ENCODE measurements at places on chromosomes 6 and 20. TPM values are rescaled to one million over a fixed set of nuclear protein-coding genes. Genes with fewer than 3 reads are reported as not detected.

Gene SRMS
- total RNA-seq = not detected

Gene HCK
- total RNA-seq = 47.2 TPM

Gene ADAM33
- 4.3 TPM for total RNA-seq

Gene PGC
- 793 TPM for total RNA-seq

Gene MPIG6B
- not detected for total RNA-seq

Gene GSTA3
- 1.00 TPM for total RNA-seq

Gene SNAP25
- total RNA-seq = 1.8 TPM

Gene PACSIN1
- total RNA-seq = not detected

Gene OPRM1
- not detected for total RNA-seq

Gene LCA5
- 2.9 TPM for total RNA-seq

Gene LTA
- total RNA-seq = not detected

Gene UNC5CL
- total RNA-seq = 2.4 TPM

Gene SLC17A9
- total RNA-seq = 16.8 TPM

Gene MYLK4
- total RNA-seq = 2.1 TPM

GRCh38 chr6:25340431-25341202, 61.4 kb downstream of the CARMIL1 start:
- DNase-seq = no peak

GRCh38 chr6:166579237-166579850, 7.1 kb downstream of the RAMACL start:
- peak; percentile 20 for DNase-seq

GRCh38 chr6:84061613-84062398, 28.2 kb downstream of the MRAP2 start:
- no peak for DNase-seq

DNA sequence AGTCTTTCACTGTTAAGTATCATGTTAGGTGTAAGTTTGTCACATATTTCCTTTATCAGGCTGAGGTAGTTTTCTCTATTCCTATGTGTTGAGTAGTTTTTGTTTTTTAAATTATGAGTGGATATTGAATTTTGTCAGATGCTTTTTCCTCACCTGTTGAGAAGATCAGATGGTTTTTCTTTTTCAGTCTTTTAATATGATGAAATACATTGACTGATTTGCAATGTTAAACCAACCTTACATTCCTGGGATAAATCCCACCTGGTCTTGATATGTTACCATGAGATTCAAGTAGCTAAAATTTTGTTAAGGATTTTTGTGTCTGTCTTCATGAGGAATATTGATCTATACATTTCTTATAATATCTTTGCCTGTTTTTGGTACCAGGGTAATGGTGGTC, 52.1 kb downstream of the FOXO3 start:
- no peak for DNase-seq

- DNase-seq = no peak
Measured at GRCh38 chr6:84643778-84644177, 120.6 kb downstream of the TBX18 start.

GRCh38 chr6:436308-437036, 44.9 kb downstream of the IRF4 start:
- peak; percentile 48 for DNase-seq

GRCh38 chr20:54002741-54003140, 67.7 kb downstream of the BCAS1 start:
- no peak for DNase-seq

- DNase-seq = no peak
Measured at GRCh38 chr6:102981490-102982015, 1588.0 kb downstream of the GRIK2 start.

GRCh38 chr20:56572172-56572571, 39.1 kb downstream of the FAM209B start:
- no peak for DNase-seq

DNA sequence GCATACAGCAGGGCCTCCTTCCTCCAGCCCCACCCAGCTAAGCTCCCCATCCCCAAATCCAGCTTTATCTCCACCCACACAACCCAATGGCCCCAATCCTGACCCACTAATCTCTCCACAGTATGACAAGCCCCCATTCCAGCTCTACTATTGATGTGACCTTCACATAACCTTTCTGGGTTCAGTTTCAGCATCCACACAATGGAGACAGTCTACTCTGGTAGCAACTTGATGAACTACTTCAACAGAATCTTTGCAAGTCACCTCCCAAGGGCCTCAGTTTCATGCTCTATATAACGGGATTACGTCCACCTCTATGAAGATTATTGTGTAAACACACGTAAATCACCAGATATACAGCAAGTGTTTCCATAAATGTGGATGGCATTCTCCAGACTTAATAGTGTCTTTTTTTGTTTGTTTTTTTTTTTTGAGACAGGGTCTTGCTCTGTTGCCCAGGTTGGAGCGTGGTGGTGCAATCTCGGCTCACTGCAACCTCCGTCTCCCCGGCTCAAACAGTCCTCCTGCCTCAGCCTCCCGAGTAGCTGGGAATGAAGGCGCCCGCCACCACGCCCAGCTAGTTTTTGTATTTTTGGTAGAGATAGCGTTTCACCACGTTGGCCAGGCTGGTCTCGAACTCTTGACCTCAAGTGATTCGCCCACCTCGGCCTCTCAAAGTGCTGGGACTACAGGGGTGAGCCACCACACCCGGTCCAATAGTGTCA, 1.4 kb downstream of the AHCY start:
- DNase-seq = no peak

- no peak for DNase-seq
Measured at GRCh38 chr20:18019068-18019467, 38.6 kb downstream of the OVOL2 start.

DNA sequence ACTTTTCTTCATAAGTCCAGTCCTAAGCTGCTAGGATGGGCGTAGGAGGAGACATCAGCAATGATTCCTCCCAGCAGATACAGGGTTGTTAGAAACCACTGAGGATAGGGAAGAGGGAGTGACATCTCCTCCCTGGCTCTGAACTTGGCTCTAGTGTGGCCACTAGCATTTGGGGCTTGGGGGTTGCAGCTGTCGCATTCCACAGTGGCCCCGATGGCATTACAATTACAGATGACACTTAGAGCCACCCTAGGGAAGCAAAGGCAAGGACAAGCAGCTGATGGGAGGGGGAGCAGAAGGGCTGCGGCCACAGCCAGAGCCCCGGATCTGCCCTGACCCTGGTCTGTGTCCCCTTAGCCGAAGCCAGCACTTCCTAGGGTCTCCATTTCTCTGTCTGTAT, 9.5 kb upstream of the CDKN1A start:
- no peak for DNase-seq

- DNase-seq = no peak
Measured at GRCh38 chr20:44073011-44073674, 113.8 kb downstream of the JPH2 start.

DNA sequence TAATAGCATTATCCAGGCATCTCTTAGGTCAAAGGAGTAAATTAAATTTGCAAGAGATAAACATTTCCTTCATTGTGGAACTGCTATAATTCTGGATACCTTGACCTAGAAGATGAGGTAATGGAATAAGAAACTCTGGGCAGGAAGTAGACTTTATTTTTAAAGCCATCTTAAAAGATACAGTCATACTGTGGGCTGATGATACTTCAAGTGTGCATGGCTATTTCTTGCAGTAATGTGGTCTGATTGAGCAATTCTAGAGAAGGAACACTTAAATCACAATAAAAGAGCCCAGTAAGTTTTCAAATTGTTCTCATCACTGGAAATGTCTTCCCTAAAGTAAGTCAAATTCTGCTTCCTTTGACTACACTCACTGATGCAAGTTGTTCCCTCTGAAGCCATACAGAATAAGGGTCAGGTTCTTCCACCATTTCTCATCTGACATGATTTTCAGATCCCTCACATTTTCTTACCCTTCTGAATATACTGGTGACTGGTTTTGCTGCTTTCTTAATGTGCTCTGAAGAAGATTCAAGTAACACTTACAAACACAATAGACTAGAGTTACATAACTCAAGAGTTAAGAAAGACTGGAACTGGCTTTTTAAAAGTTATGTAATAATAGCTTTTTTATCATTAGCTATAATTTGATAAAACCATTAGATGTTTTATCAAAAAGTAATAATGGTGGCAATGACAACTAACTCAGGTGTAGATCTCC, 62.6 kb upstream of the TMEM244 start:
- no peak for DNase-seq

DNA sequence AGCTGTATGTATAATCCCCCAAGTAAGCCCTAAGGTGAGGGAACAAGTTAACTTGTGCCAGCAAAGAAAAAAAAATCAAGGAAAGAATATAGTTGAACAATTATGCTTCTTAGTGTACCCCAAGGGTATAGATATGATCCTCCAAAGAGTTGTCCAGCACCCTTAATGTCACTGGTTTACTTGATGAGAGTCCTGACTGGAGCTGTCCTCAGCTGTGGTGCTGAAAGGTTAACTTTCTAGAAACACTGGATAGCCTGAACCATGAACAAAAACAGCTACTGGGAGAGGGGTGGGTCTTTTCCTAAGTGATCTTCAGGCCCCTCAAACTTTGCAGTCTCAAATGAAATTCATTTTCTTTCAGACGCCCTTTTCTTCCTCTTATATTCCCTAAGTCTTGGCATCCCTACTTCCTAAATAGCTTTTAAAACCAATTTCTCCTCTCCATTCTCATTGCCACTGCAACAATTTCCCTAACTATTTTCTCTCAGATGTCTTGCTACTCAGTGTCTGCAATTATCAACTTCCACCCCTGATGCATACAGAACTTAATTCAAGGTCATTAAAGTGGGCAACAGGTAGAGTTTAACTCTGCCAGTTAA, 83.5 kb upstream of the PROKR2 start:
- no peak for DNase-seq

GRCh38 chr20:1718604-1719384, 61.2 kb upstream of the SIRPG start:
- no peak for DNase-seq

- no peak for DNase-seq
Measured at GRCh38 chr6:7207720-7208119, 100.0 kb downstream of the RREB1 start.

DNA sequence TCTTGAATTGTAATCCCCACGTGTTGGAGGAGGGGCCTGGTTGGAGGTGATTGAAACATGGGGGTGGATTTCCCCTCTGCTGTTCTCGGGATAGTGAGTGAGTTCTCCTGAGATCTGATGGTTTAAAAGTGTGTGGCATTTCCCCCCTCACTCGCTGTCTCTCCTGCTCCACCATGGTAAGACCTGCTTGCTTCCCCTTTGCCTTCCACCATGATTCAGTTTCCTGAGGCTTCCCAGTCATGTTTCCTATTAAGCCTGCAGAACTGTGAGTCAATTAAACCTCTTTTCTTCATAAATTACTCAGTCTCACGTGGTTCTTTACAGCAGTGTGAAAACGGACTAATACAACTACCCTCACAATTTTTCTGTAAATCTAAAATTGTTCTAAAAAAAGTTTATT, 26.8 kb upstream of the FAM184A start:
- no peak for DNase-seq

- no peak for DNase-seq
Measured at GRCh38 chr6:121055572-121056163, 278.6 kb downstream of the TBC1D32 start.

DNA sequence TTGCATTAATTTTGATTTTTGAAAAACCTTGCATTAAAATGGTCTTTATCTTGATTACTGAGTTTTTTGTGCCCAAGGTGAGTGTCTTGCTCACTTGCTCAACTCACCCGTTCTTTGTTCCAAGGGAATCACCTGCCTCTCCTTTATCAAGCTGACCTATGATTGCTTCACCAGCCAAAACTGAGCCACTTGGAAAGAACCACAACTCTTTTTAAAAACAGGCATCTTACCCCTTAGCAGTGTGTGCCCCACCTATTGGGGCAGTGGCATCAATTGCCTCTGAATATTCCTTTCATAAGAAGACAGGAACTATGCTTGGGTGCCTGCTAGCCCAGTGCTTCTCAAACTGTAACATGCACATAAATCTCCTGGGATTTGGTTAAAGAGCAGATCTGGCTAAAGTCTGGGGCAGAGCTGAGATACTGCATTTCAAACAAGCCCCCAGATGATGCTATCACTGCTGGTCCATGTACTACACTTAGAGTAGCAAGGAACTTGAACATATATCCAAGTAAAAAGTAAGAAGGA, 3.3 kb upstream of the STK38 start:
- no peak for DNase-seq

GRCh38 chr20:41978246-41978790, 360.1 kb upstream of the CHD6 start:
- DNase-seq = no peak

GRCh38 chr6:130697995-130698535, 129.1 kb upstream of the SMLR1 start:
- peak; percentile 24 for DNase-seq

DNA sequence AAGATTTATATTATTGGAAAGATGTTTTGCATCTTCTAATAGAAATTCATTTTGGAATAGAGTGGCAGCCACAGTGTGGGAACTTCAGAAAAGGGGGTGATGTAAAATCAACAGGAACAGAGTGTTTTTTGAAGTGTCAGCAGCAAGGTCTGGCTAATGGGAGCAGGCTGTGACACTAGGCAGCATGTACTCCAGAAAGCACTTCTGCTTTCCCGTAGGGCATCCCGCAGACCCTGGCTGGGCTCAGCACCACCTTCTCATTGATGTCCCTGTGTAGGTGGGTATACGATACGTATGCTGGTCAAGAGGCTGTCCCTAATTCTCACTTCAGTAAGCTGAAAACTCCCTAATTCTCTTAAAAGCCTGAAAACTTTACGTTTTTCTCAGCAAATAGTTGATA, 74.7 kb downstream of the EYA4 start:
- DNase-seq = no peak

DNA sequence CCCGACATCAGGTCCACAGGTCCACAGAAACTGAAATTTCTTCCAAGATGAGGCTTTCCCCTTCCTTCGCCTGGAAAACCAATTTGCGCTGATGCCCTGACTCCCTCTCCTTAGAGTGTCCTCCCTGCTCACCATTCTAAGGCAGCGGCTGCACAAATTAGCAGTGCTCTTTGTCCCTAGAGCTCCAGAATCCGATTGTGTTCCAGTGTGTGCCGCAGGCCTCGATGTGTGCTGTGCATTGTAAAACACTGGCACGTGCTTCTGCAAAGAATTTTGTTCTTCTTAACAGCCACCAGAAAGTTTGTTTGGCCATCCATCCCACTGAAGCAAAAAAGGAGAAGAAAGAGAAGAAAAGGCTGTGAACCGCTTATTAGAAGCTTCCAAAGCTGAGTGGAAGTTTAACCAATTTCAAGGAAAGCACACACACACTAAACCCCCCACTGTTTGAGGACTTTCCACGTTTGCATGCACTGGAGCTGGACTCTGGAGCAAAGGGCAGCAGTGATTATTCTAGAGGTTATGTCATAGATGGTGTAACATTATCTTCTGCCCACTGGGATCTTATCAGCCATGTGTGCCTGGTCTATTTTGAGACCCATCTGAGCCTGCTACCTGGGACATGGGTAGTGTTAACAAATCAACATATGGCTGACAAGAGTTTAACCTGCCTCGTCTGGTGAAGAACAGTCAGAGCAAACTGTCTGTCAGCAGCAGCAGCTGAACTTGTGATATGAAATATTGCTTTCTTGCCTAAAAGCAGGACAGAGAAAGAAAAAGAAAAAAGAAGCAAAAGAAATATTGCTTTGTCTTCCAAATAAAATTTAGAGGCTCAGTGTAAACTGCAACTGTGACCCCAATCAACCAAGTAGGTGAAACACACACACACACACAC, 64.9 kb upstream of the RREB1 start:
- no peak for DNase-seq

Measured in upper lobe of left lung (tissue), 6 donors.